ENCODE measurements at places on chromosomes 12 and 14. TPM values are rescaled to one million over a fixed set of nuclear protein-coding genes. Genes with fewer than 3 reads are reported as not detected.
A peak's percentile ranks its signal among the peaks of the same experiment; 100 is the strongest.

DNA sequence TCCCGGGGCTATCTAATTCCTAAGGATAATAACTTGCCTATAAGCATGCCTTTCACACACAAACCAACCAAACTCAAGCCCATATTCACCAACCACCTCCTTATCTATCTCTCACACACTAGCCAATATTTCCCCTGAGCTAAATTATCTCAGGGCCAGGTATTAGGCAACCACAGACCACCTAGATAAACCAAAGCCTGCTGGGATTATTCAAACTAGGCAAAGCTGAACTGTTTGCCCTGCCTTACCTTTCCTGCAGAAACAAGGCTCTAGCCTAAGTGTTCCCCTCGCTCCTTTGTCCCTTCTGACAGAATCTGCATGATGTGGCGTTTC lies 114.7 kb upstream of the EEA1 start:
- no peak for DNase-seq

DNA sequence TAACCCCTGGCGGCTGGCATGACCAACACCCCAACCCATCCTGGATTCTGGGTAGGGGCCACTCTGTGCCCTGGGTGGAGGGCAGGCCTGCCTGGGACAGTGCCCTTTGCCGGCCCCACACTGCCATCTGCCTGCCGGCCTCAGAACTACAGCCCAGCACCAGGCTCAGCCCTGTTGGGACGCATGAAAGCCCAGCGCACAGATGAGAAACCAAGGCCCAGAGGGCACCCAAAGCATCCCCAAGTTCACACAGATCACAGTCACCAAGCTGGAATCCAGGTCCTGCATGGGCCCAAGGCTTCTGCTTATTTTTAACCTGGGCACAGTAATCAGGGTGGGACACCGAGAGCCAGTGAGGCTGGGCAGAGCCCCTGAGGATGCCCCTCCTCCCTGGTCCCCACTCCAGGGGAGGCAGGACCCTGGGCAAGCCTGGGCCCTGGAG lies 26.2 kb downstream of the RFLNA start:
- DNase-seq = peak; percentile 39

The IFI27L1 gene
- total RNA-seq = 9.9 TPM

- DNase-seq = no peak
These were observed 242.6 kb downstream of the BTG1 start for GRCh38 chr12:91902860-91903683.

DNA sequence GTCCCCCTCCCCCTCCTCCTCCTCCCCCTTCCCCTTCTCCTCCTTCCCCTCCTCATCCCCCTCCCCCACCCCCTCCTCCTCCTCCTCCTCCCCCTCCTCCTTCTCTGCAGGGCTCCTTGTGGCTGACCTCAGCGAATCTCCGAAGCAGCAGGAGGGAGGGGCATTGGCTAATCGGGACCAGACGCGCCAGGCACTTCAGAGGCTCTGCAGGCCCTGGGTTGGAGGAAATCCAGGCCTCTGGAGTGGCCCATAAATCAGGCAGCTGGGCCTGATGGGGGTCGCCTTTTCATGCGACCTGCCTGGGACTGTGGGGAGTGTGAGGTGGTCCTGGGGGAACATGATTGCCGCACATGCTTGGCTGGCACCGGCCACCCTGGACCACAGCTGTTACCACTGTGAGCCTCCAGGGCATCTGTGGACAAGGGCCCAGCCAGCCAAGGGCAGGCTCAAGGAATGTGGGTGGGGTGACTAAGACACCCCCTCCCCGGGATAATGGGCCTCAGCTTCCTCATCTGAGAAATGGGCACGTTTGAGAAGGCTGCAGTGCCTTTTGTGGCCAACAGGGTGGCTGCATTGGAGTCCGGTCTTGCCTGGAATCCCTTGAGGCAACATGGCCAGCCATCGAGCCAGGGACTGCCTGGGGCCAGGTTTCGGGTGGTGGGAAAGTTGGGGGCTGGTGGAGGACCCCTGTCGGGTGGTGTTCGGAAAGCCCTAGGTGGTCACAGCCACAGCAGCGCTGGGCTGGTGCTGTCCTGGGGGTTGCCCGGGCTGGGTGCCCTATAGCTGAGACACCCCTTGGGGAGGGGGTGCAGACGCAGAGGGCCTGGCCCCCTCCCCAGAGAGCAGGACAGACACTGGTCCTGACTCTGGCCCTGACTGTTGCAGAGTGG lies 12.0 kb downstream of the KIF26A start:
- peak; percentile 72 for DNase-seq

The SLC22A17 gene
- total RNA-seq = 14.8 TPM

The FGF6 gene
- total RNA-seq = not detected

GRCh38 chr12:105887131-105887530 lies 251.6 kb downstream of the NUAK1 start:
- DNase-seq = no peak

The RNASE7 gene
- not detected for total RNA-seq

DNA sequence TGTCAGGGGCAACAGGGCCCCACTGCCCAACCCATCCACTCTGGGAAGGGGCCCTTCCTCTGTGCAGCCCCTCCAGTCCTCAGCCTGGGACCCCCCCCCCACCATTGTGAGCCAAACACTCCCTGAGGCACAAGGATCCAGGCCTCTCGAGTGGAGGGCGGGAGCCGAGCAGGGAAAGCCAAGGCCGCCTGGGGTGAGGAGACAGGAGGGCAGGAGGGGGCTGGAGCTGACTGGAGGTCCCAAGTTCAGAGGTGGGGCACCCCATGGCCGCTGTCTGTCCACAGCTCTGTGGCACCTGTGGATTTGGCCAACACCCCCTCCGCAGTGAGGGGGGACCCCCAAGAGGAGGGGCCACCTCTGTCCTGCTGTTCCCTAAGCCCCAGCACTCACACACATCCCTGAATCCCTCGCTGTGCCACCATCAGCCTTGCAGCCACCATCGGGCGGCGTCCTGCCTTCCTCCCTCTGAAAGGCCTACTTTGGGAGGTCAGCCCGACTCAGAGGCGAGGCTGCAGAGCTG lies 25.4 kb upstream of the C14orf180 start:
- DNase-seq = no peak

DNA sequence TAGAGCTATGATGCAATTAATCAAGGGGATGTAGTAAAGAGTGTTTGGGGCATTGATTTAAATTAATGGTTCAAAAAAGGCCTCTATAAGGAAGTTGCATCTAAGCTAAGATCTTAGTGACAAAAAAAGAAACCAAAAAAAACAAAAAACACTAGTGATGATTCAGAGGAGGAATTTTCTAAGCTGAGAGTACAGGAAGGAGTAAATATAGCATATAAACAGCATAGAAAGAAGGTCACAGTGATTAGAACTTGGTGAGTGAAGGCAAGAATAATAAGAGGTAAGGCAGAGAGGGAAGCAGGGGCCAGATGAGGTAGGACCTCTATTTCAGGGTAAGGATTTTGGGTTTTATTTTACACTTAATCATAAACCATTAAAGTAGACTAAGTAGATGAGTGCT lies 48.0 kb upstream of the PDZRN4 start:
- DNase-seq = no peak

The FAM186B gene
- under 0.01 TPM for total RNA-seq

- no peak for DNase-seq
These were observed 29.4 kb downstream of the NOPCHAP1 start for GRCh38 chr12:105015543-105015942.

The CORO1C gene
- total RNA-seq = 433 TPM

DNA sequence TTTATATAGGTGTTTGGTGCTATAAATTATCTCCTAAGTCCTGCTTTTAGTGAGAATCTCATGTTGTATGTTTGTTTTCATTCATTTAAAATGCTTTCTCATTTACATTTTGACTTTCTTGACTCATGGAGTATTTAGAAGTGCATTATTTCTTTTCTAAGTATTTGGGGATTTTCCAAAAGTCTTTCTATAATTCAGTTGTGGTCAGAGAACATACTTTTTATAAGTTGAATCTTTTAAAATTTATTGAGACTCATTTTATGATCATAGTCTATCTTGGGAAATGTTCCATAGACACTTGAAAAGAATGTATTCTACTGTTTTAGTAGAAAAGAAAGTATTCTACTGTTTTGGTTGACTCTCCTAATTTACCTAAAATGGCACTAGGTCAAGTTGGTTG lies 168.2 kb downstream of the AKAP6 start:
- DNase-seq = no peak
